ENCODE measurements at places on chromosomes 16 and 17. TPM values are rescaled to one million over a fixed set of nuclear protein-coding genes. Genes with fewer than 3 reads are reported as not detected.

Gene SLC2A4
- total RNA-seq, result not detected

Gene ITGB3
- 0.11 TPM for total RNA-seq

DNA sequence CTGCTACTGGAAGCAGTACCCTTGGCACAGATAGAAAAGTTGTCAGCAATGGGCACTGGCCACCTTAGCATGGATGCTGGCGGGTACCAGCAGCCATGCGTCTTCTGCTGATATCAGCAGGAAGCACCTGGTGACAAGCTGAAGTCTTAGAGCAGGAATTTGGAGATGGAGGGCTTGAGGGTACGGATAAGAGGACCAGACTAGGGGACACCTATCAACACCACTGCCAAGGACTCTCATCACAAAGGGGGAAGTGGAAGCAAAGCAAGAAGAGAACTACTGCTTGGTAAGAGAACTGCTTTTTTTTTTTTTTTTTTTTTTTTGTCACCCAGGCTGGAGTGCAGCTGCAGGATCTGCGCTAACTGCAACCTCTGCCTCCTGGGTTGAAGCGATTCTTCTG is 35.4 kb upstream of the LYRM9 start:
- no peak for ATAC-seq

DNA sequence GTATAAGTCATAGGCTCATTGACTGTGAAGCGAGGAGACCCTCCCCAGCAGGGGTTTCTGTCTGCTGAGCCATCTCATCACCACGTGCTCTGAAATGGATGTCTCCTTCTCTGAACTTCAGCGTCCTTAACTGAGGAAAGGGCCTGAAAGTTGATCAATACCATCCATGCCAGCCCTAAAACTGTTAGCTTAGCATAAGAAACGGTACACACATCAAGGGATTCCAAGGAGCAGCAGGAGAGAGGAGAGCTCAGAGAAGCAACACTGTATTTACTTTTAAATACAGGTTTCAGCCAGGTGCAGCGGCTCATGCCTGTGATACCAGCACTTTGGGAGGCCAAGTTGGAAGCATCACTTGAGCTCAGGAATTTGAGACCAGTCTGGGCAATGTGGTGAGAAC is 248.9 kb upstream of the TNRC6C start:
- ATAC-seq, result no peak

DNA sequence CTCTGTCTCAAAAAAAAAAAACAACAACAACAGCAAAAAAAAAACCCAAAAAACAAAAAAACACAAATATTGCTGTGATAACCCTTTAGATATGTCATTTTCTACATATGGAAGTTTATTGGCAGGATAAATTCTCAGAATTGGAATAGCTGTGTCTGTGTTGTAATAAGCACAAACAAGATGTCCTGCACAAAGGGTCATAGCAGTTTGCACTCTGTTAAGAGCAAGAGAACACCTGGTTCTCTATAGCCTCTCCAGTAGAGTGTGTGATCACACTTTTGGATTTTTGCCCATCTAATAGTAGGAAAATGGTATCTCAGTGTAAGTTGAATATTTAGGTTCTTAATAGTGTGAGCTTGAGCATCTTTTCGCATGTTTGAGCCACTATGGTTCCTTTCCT is 60.4 kb downstream of the USP43 start:
- no peak for ATAC-seq

All from activated T-helper 17 cell treated with anti-CD3 and anti-CD28 coated beads, Interleukin-2, amount 50 U/mL, for 72 hours (primary cell).